ENCODE measurements at places on chromosomes 13 and 19.
A peak's percentile ranks its signal among the peaks of the same experiment; 100 is the strongest.

- DNase-seq = no peak
Observed at GRCh38 chr13:61766667-61767058, 351.0 kb upstream of the PCDH20 start.

DNA sequence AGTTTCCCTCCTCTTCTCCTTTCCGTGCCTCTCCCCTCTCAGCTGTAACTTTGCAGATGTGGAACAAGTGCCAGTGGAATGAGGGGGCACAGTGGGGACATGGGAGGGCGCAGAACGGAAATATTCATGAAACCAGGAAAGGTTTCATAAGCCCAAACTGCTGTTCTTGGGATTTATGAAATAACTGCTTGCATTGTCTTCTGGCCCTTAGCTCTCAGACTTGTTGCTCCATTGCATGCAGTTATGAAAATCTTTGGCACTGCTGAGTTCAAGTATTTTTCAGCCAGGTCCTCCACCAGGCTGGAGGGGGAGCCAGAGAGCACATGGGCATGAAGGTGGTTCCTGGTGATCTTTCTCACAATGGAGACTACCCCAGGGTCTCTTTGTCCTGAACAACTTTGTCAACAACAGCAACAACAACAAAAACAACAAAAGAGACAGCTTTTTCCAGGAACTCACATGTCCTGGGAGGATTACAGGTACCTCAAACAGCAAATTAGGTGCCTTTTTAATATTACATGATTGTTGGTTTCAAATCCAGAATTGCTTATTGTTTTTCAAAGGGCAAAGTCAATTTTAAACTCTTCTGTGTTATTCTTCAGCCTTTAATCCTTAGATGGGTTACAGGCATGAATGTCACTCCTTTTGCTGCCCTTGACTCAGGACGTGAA, 1.5 kb downstream of the RGCC start:
- DNase-seq = peak; percentile 7

GRCh38 chr19:5083547-5083965, 114.6 kb downstream of the KDM4B start:
- no peak for DNase-seq

DNA sequence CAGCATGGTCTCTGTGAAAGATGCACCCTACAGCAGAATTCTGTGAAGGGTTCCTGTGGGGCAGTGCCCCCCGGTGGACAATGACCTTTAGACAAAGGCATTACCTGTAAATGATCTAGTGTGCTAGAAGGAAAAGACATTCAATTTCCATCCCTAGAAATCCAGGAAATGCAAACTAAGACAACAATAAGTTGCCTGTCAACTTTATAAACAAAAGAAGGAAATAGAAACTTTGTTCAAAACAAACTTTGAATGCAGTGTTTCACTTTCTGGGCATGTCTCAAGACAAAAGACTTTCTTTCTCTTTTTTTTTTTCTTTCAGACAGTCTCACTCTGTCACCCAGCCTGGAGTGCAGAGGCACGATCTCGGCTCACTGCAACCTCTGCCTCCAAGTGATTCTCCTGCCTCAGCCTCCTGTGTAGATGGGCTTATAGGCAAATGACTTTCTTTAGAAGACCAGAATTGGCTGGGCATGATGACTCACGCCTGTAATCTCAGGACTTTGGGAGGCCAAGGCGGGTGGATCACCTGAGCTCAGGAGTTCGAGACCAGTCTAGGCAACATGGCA, 15.5 kb downstream of the TEX101 start:
- peak; percentile 23 for DNase-seq

GRCh38 chr13:44294876-44295275, 78.7 kb upstream of the SERP2 start:
- no peak for DNase-seq

DNA sequence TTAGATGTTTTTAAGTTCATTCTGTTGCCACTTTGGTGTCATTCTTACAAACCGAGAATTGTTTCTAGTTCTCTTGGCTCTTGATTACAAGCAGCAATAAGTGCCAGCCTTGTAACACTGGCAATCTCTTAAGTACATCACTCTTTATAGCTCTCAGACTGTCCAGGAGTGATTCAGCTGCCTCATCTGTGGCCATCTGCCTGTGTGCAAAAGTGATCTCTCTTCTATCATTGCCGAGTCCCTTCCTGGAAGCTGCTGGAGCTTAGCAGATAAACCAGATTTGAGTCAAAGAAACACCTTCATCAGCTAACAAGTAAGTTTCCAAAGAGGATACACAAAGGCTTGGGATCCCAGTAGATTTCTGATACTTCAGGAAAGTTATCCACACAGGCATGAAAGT, 23.2 kb downstream of the STOML3 start:
- DNase-seq = peak; percentile 55

DNA sequence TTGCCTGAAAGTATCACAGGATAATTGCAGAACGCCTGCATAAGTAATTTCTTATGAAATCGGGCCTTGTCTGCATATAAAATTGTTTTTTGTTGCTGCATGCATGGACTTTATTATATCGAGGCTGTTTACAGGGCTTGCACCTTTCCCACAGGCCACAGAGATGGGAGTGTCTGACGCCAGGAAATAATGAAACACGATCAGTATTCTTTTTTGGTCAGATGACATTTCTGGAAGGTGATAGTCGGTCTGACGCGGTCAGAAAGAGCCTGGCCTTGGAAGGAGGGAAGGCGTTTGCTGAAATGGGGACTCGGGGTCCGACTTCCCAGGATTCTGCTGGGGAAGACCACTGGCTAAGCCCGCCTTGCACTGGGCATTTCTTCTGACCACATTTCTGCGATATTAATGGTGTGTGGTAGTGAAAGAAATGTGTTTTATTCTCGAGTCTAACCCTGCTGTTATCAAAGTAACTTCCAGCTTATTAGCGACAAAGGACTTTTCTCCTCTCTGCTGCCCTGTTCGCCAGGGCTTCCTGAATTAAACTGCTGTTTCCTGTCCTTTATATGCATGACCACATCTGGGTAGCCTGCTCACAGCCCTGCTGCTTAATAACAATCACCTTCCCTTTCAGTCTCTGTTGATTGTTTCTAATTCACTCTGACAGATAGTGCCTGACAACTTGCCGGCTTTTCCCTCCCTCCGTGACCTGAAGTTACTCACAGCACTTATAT, 11.6 kb upstream of the ZNF536 start:
- no peak for DNase-seq

- no peak for DNase-seq
Observed at GRCh38 chr19:11699931-11700794, 38.6 kb downstream of the ZNF823 start.

GRCh38 chr19:46841458-46842083, 9.1 kb downstream of the AP2S1 start:
- DNase-seq = no peak

DNA sequence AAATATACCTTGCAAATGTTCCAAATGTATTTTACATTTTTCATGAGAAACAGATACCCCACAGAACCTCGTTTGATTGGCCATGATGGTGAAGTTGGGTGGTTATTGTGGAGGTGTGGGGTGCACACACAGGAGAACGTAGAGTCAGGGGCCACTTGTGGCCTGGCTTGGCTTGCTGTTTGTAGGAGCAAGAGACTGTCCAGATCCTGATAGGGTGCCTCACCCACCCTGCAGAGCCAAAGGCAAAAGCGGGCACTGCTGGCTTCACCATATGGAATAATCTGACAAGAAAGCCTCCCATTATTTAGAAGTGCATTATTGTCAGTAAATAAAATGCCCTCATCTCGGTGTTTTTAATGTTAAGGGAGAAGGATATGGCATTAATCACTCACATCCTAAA, 330.2 kb downstream of the TEX29 start:
- DNase-seq = no peak

DNA sequence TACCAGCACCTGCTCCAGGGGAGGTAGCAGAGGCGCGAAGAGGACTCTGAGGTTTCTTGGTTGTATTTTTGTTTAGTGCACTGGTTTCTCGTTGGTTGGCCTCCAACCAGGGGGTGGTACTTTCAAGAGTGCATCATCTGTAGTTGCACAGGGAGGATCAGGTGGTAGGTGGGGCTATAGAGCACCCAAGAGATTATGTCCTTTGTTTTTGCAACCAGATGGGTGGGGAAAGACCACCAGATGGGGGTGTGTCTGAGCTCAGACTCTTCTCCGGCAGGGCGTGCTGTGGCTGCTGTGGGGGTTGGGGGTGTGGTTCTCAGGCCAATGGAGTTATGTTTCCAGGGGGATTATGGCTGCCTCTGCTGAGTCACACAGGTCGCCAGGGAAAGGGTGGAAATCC, 254.4 kb upstream of the KLF12 start:
- peak; percentile 21 for DNase-seq

DNA sequence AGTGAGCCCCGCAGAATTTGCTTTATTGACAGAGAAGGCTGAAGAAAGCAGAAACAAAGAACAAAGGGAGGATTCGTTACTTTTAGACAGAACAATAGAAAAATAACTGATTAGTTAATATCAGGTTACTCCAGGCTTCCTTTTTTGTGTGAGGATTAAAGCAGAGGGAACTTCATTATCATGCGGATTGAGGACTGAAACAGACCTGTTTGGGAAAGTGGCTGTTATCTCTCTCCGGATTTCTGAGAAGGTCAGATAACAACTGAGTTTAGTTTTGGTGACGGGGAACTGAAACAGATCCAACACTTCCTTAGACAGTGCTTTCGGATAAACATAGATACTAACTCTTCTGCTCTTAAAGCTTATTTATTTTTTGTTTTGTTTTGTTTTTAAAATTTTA, 246.4 kb upstream of the ZNF507 start:
- DNase-seq = no peak

DNA sequence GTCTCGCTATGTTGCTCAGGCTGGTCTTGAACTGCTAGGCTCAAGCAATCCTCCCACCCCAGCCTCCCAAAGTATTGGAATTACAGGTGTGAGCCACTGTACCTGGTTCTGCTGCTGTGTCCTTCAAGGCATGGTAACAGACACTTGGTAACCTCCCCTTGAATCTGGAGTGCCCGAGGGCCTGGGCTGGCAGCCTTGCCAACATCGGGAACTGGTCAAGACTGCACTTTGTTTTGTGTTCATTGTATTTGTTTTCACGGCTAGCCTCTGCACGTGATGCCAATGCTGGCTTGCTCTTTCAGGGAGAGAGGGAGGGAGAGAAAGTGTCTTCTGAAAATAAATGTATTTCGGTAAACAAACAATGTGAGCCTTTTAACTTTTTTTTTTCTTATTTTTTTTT, 12.0 kb downstream of the CERS4 start:
- no peak for DNase-seq

DNA sequence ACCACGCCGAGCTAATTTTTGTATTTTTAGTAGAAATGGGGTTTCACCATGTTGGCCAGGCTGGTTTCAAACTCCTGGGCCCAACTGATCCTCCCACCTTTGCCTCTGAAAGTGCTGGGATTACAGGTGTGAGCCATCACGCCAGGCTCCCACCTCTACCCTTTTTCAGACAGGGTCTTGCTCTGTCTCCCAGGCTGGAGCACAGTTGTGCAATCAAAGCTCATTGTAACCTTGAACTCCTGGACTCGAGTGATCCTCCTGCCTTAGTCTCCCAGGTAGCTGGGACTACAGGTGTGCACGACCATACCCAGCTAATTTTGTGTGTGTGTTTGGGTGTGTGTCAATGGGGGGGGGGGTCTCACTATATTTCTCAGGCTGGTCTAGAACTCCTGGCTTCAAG, 1.7 kb downstream of the RASGRP4 start:
- DNase-seq = no peak

DNA sequence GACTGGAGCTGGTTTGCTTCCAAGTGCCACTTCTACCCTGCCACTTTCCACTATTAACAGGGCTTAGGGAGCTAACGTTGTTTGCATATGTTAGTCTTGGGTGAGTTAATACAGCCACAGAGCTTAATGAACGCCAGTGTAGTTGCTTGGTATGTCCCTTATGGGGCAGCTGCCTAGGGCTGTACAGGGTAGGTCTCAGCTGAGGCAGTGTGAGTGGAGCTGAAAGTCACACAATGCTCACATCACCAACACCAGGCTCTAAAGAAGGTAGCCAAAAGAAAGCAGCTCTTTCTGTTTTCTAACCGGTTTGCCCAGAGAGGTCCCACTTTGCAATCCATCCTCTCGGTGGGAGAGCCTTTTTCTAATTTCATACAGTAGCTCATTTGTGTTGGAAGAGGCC, 186.2 kb downstream of the RGCC start:
- DNase-seq = no peak

DNA sequence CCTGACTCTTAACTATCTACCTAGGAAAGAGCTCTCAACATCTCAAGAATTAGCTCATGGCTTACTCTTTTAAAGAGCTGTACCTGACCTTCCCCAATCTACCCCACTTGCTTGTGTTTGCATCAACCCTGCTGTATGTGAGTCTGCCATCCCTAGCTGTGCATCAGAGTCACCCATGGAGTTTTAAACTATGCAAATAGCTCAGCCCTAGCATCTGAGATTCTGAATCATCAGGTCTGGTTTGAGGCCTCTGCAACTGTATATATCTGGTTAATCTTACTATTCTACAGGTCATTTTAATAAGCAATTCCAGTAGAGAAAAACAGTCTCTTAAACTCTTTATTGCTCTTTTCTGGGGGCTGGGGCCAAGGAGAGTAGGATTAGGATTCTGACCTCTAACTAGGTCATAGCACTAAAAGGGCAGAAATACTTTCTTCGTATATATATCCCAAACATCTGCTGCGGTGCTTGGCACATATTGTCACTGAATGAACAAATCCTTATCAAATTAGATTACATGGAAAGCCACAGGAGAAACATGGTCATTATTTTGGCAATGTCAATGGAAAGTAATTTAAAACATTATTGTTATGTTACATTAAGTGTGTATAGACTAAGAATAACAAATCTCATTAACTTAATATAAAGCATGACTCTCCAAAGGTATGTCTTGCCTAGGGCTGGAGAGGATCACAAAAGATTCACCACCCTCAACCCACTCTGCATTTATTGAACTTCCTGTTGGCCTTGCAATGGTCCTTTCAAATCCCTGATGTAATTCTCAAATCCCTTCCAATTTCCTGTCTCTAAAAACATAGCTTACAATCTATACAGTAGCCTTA, 232.2 kb downstream of the DACH1 start:
- no peak for DNase-seq

GRCh38 chr19:13074378-13074777, 28.3 kb downstream of the LYL1 start:
- no peak for DNase-seq

- peak; percentile 22 for DNase-seq
Observed at GRCh38 chr13:47858042-47859025, 142.7 kb downstream of the SUCLA2 start.

DNA sequence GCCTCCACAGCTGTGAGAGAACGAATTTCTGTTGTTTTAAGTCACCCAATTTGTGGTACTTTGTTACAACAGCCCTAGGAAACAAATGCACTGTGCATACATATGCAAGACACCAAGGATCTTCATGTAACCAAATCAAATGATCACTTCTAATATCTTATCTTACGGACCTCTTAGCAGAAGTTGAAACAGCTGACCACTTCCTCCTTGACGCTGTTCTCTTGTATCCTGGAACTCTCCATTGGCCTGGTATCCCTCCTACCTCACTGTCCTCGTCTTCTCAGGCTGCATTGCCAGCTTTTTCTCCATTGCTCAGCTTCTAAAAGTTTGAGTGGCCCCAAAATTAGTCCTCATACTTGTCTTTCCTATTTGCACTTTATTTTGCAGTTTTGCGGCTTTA, 200.4 kb downstream of the DLEU7 start:
- DNase-seq = no peak

GRCh38 chr19:11995174-11995573, 30.3 kb downstream of the ZNF763 start:
- DNase-seq = no peak

- DNase-seq = no peak
Observed at GRCh38 chr19:17527326-17527725, 15.9 kb downstream of the PGLS start.

Measured in WERI-Rb-1 (cell line).